ENCODE measurements at places on chromosomes 3 and 15.

DNA sequence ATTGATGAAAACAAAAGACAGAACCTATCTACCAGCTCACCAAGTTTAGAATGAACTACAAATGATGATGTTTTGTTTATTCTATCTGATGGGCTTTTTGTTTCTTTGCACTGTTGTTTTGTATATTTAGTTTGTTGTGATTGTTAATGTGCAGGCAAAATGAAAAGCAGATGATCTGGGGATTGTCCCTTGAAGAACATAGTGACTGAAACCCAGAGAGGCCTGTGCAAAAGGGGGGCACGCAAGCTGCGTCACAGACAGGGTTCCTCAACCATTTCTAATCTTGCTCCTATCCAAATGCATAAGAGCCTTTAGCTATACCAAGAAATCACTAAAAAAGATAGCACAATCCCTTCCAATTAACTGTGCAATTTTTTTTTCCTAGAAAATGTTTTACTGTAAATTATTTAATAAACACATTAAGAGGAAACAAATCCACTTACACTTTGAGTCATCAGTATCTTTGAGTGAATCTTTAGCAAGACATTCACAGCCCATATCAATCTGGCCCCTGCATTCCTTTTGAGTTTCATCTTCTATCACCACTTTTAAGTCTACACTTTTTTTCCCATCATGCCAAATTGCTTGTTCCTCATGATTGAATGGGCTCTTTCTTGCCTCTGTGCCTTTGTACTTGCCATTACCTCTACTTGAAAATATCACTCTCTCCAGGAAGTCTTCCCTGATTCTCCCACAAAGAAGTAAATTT is 220.3 kb downstream of the ATP8B4 start:
- DNase-seq: no peak

DNA sequence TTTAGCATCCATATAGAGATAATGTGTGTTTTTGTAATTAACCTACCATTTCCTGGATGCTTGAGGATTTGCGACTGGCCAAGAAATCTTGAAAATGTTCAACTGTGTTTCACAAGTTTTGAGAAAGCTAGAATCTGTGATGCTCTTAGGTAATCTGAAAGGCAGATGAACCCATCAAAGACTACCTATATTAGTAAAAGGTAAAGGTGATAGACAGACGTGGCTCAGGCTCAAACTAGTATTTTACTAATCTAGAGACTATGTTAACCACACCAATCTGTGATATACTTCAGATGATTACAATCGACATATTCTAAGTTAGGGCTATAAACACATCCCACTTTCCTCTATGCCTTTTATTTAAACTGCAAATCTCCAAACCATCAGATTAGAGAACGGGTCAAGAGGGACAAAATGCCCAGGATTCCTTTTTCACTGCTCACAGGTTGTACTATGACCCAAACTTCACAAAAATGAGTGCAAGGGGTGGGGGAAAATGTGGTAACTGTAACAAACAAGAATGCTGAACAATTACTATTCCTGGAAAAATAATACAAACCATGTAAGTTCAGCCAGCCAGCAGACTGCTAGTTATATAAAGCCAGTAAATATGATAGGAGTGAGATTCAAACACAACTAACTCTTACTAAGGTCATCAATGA is 295.1 kb downstream of the FOXP1 start:
- no peak for DNase-seq

DNA sequence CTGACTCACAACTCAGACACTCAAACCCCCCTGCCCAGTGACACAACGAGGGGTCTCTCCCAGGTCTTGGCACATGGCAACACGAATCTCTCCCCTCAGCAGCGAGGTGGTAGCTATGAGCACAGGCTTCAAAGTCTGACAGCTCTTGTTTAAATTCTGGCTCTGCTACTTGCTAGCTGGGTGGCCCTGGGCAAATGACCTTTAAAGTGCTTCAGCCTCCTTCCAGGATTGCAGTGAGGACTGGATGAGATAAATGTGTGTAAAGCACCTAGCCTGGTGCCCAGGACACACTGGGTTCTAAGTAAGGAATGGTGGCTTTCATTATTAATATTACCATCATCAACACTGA is 23.2 kb upstream of the ANPEP start:
- DNase-seq: no peak

DNA sequence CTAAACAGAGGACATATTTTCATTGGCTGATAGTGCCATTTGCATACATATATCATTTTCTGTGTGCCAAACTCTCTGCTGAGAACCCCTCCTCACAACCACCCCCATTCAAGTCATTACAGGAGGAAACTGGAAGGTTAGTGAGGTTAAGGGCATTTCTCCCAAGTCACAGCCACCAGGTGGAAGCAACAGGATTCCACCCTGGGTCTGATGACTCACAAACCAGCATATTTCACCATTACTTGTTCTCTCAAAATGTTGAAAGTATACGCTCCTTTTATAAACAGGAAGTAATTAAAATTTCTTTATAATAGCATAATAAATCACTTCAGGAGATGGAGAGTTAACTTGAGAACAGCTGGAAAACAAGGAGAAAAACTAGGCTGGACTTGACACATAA is 398.6 kb upstream of the WNT5A start:
- DNase-seq: no peak

GRCh38 chr3:65664931-65665330 is 373.8 kb downstream of the MAGI1 start:
- DNase-seq: no peak

- no peak for DNase-seq
These were observed 85.6 kb upstream of the ABHD17C start for GRCh38 chr15:80609512-80609946.

GRCh38 chr3:172444821-172445220 is 3.4 kb downstream of the GHSR start:
- no peak for DNase-seq

- DNase-seq: no peak
These were observed 8.1 kb downstream of the PGBD4 start for GRCh38 chr15:34109797-34110663.

DNA sequence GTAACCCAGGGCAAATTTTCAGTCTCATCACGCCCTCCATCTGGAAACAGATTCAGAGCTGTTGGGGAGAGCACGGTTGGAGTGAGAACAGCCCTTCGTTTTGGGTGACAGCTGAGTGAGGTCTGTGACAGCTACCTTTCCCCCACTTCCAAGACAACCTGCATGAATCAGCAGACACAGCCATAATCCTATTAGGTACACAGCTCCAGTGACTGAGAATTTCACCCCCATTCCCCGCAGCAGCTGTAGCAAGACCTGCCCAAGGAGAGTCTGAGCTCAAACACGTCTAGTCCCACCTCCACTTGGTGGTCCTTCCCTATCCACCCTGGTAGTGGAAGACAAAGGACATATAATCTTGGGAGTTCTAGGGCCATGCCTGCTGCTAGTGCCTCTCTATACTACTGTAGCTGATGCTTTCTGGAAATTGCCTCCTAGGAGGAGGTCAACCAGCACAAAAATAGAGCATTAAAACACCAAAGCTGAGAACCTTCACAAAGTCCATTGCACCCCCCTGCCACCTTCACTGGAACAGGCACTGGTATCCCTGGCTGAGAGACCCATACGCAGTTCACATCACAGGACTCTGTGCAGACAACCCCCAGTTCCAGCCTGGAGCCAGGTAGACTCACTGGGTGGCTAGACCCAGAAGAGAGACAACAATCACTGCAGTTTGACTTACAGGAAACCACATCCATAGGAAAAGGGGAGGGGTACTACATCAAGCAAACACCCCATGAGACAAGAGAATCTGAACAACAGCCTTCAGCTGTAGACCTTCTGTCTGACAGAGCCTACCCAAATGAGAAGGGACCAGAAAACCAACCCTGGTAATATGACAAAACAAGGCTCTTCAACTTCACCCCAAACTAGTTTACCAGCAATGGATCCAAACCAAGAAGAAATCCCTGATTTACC is 448.6 kb upstream of the CBLB start:
- no peak for DNase-seq

DNA sequence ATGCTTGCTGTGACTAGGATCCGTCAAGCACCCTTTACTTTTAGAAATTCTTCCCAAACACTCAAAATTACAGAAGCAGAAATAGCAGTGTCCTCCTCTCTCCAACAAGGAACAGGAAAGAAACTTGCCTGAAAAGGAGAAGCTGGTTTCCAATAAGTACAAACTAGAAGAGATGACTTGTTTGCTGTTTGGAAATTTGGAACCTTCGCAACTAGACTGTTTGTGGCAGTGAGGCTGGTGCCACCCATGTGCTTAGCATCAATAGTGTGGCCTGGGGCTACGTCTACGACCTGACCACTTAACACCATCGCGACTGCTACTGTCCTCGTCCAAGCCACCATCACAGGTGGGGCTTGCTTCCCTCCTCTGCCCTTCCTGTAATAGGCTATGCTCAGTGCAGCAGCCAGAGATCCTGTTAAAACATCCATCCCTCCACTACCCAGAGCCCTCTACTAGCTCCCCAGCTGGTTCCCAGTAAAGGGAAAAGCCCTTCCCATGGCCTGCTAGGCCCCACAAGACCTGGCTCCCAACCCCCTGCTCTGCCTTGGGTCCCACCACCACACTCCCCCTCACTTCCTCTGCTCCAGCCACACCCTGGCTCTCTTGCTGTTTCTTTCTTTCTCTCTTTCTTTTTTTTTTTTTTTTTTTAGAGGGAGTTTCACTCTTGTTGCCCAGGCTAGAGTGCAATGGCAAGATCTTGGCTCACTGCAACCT is 52.6 kb upstream of the CCR2 start:
- DNase-seq: no peak

- no peak for DNase-seq
These were observed 511.3 kb downstream of the DIPK2A start for GRCh38 chr3:144482876-144483275.

GRCh38 chr3:160616716-160617115 is 51.3 kb upstream of the KPNA4 start:
- no peak for DNase-seq

DNA sequence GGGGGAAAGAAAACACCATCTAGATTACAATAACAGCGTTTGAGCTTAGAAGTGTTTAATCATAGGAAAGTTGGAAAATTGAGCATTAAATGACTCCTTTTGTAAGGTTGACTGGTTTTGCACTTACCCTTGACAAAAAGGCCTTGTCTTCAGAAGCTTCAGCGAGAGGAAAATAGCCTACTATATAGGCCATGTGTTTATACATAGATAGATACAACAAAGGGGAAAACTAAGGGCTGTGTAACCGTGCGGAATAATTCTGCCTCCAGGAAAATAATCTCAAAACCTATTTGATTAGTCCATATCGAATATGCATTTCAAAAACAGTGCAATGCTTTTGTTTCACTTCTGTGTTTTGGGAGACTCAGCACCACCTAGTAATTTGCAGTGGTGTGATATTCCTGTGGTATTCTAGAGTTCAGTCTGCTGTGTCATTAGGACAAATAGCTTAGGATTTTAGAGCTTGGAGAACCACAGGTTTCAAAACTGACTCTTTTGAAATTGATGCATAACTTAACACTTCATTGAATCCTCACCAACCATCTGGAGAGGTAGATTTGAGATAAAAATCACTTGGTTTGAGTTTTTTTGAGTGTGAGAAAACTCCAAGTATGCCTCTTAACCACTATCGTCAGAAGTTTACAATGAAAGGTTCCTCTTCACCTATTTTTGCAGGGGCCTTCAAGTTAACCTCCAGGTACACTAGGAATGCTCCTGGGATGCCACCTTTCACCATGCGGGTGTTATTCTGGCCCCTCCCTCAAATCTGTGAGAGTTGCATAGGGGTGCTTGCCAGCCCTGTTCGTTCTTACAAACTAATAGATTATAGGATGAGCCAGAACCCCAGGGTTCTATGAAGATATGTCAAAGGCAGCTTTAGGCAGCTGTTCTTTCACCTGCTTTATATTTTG is 1.9 kb downstream of the ARHGAP31 start:
- no peak for DNase-seq

GRCh38 chr3:27097182-27097581 is 272.0 kb downstream of the NEK10 start:
- DNase-seq: no peak

DNA sequence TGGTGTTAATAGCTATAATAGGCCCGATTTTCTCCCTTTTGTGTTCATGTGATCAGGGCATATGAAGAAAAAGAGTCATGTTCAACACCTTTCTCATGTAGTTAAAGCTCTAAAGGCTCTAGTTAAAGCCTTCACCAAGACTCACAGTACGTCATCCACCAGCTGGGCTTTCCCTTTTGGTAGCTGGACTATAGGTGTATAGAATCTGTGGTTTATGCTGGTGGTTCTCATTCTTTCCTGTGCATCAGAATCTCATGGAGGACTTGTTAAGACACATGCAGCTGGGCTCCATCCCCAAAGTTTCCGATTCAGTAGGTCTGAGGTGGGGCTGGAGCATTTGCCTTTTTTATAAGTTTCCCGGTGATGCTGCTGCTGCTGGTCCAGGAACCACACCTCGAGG is 31.0 kb downstream of the CFAP91 start:
- no peak for DNase-seq

- DNase-seq: no peak
These were observed 188.4 kb downstream of the ADAMTSL3 start for GRCh38 chr15:83842281-83842680.

DNA sequence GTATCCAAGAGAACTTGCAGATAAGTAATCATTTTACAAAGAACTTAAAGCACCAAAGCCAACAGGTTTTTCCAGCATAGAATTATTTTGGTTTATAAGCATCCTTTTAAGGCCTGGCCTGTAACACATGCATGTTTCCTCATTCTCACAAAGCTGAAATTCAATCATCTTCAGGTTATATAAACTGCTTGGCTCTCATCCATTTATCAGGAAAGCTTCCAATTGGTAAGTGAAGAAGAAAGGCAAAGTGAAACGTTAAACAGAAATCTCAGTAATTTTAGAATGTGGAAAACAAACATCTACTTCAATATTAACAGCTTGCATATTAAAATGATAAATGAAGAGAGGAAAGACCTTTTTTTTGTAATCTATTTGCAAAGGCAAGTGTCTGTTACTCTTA is 1.6 kb downstream of the SERP1 start:
- DNase-seq: no peak

GRCh38 chr3:57731311-57731710 is 24.8 kb upstream of the SLMAP start:
- no peak for DNase-seq

DNA sequence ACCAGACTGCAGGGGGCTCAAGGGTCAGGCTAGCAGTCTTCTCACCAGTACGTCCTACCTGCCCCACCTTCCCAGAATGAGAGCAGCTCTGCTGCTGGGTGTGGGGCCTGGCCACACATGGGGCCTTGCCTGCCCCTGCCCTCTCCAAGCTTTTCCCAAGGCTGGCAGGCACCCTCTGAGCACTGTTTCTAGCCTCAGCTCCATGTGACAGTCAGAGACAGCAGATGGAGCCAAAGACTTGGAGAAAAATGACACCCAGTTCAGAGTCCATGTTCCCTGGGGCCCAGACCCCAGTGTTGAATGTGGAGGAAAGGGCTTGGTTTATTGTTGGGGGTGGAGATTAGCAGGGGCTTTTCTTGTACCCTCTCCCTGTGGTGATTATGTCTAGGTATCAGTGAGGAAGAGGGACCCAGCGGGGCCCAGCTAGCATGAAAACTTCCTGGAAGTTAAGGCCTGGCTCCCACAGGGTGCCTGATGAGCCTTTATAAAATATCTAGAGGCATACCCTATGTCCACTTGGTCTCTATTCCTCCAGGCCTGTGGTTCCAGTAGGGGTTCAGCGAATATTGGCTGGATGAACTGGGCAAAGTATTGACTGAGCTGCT is 153.8 kb downstream of the EEFSEC start:
- no peak for DNase-seq

Data from T-helper 1 cell (primary cell).